ENCODE measurements at places on chromosomes 4 and X.

DNA sequence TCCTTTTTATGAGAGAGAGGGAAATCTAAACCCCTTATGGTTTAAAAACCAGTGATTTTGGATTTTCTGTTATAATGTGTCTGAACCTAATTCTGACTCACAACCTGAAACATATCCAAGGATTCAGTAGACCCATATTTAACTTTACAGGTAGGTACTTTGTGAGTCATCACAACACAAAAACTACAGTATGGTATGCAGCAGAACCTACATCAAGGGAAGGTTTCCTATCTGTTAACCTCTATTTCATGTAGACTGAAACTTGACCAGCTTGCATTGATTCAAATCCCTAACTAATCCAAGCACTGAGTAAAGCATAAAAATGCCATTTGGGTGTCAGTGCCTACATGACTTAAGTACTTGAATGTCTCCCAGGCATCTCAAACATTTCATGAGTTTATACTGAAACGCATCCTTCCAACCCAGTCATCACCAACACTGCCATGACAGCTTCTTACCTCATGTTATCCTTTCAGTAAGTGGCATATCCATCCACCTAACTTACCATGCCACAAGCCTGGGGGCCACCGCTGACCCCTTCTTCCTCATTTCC is 4.3 kb upstream of the ARHGAP10 start:
- DNase-seq = no peak

GRCh38 chr4:138438608-138439007 is 196.5 kb upstream of the SLC7A11 start:
- no peak for DNase-seq

GRCh38 chr4:169243825-169244609 is 26.7 kb downstream of the SH3RF1 start:
- DNase-seq = no peak

DNA sequence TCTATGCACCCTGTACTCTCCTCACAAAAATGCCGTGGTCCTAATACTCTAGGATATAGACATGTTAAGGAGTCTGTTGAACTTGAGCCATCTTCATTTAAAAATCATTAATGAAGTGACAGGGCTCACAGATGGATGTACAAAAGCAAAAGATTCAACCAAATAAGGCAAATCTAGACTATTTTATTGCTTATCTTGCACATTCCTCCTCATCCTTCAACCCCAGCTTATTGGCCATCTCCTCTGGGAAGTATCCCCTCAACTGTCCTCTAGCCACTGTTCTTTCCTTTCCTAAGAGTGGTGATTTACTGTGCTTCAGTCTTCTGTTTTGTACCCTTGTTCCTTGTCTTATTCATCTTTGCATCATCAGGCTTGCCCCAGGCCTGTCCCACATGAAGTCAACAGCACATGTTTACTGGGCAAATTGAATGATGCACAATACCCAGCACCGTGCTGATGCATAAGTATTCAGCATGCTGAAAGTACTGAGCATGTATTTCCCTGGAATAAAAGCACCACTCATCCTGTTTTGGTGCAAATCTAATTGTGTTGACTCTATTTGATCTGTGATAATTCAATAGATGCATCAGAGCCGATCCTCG is 287.3 kb upstream of the CLNK start:
- DNase-seq = no peak

- no peak for DNase-seq
These were observed 10.9 kb upstream of the MSX1 start for GRCh38 chr4:4848540-4848939.

DNA sequence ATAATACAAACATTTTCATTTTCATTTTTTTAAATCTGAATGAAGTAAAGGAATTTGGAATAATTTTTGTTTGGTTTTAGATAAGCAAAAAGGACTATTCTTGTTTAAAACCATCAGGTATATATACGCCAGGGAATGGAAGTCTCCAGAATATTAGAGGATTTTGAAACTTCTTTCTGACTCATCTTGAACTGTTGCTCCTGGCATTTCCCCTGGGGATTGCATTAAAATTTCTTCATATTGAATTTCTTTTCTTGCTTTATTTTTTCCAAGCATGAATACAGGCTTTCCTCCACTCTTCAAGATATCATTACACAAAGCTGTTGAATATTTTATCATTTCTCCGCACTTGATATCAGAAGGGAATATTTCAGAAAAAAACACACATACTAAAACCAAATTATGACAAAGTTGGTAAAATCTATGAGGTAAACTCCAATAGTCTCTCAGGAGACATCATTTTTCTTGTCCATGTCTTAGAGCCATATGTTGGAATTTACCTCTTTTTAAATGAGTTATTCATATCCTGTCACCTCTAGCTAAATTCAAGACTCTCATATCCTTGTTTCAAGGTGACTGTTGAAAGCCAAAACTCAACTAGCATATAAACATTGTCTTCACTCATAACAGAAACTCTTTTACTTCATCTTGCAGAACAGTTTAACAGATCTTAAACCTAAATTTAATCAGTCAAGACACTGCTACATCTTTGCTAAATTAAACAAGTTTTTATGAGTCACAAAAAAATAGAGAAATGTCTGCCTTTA is 20.7 kb upstream of the CSN1S1 start:
- DNase-seq = no peak

DNA sequence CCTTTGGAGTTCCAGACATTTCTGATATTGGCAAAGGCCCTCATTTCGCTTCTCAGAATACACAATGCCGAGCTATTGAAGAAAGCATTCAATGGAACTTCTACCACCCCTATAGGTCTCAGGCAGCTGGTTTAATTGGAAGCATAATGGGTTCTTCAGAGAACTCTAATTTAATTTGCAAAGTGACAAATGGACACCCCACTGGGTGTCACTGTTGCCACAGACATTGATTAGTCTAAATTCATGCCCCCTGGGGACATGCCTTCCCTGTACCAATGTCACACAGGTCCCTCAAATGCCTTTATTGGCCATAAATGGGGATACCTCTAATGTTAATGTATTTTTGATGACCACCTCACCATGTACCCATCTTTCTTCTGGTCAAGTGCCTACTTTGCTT is 22.9 kb upstream of the TMEM255A start:
- DNase-seq = no peak

DNA sequence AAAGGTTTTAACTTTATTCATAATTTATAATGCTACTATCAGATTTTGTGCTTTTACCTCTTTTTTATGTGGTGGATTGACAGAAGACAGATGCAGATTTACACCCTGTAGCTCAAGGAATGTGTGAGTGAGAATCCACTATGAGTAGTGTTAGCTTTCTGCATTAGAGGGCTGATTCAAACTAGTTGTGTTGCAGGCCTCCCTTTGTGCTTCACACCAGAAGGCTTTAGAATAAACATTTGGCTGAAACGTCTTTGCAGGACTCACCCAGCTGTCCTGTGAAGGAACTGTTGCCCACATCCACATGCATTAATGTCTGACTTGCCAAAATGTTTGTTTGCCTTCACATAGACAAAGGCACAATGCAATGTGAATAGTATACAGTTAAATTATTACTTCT is 127.0 kb downstream of the PCDH7 start:
- DNase-seq = no peak

- no peak for DNase-seq
These were observed 21.3 kb downstream of the MMRN1 start for GRCh38 chr4:89915937-89916336.

- no peak for DNase-seq
These were observed 26.2 kb downstream of the UGT2B7 start for GRCh38 chr4:69122476-69122875.

GRCh38 chr4:159071969-159072765 is 30.7 kb upstream of the RAPGEF2 start:
- DNase-seq = no peak

DNA sequence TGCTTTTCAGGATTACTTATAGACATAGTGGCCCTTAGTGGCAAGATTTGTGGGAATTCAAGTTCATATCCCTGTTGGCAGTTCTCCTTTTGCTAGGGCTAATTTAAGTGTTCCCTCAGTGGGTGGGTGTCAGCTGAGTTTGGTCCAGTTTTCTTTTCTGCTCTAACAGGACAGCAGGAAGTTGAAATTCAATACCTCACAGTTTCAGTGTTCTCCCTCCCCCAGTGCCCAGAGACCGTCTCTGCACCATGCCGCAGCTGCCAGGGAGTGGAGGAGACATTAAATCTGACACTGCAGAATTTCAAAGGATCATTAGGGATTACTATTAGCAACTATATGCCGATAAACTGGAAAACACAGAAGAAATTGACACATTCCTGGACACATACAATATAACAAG is 50.7 kb downstream of the UBE2NL start:
- DNase-seq = no peak

GRCh38 chr4:122884499-122884898 is 37.9 kb downstream of the NUDT6 start:
- DNase-seq = no peak

- no peak for DNase-seq
These were observed 20.6 kb downstream of the FBXO8 start for GRCh38 chr4:174262624-174263444.

GRCh38 chr4:126916626-126917140 is 716.1 kb upstream of the INTU start:
- no peak for DNase-seq

DNA sequence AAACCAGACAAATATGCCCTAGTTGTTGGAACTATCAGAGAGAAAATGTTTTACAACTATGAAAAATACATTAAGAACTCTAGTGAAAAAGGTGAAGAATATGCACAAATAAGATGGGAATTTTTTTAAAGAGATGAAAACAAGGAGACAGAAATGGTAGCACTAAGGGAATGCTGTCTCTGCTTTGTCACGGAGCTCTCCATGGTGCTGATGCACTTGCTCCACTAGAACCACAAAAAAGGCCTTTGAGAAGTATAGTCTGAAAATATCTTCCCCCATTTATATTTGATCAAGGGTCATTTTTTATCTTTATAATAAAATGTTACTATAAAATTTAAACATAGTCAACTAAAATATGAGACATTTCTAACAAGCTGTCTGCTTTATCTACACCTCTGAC is 1655.5 kb upstream of the AGA start:
- DNase-seq = no peak

- DNase-seq = no peak
These were observed 35.3 kb upstream of the GPM6B start for GRCh38 chrX:13852001-13852695.

DNA sequence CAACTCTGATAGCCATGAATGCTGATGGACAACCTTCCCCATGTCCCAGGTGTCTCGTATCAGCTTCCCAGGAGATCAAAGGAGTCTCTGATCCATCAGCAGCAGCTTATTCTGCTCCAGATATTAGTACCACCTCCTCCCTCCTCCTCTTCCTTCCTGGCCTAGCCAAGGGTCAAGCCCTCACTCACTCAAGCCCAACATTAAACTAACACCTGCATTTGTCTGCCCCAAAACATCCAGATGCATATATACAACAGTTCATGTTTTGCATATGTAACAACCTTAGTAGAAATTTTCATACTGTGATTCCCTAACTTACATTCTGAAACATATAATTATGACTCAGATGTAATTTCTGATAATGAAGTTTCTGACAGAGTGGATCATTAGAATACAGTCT is 29.9 kb downstream of the BCLAF3 start:
- no peak for DNase-seq

DNA sequence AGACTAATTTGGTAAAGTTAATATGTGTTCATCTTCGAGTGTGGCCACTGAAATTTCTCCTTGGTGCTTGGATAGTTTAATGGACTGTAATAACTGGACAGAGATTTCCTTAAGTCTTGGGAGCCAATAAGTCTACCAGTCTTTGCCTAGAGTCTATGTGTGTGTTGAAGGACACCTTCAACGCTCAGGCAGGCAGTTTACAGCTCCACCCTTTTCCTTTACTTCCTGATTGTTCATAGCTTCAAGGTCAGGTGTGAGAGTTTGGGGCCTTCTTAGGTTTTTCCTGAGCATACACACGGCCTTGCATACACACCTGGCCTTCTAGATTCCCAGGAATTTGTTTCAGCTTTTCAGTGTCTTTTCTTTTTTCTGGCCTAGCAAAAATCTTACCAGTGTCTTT is 355.3 kb upstream of the AMOT start:
- no peak for DNase-seq

DNA sequence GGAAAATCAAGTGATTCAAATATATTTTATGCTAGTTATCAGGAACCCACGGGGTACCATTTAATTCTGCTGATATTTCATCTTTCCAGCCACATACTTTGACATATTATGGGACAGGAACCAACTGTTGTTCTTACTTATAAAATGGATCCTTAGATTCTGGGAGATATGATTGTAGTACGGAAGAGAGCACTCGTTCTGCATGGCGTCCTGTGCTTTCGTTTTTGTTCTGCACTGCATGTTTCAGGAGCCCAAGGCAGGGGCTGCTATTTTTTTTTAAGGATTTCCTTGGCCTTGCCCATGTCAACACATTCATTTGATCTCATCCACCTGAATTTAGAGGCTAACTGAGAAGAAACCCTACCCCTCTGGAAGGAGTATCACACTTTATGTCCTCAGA is 245.5 kb upstream of the TLL1 start:
- DNase-seq = no peak

- DNase-seq = no peak
These were observed 854.6 kb downstream of the TRIML1 start for GRCh38 chr4:188993871-188994270.

DNA sequence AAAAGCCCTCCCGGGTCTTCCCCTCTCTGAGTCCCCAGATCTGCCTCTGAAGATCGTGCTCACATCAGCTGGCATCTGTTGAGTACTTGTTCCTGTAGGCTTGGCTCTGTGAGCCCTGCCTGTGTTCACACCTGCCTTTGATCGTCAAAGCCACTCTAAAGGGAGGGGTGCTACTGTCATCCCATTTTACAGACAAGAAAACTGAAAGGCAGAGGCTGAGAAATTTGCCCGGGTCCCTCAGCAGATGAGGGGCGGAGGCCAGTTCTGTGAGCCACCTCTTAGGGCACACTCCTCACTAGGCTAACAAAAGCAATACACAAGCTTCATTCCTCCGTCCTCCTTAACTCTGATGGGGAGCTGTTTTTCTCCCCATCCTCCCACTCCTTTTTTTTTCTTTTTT is 655 bp downstream of the CYTL1 start:
- DNase-seq = no peak

DNA sequence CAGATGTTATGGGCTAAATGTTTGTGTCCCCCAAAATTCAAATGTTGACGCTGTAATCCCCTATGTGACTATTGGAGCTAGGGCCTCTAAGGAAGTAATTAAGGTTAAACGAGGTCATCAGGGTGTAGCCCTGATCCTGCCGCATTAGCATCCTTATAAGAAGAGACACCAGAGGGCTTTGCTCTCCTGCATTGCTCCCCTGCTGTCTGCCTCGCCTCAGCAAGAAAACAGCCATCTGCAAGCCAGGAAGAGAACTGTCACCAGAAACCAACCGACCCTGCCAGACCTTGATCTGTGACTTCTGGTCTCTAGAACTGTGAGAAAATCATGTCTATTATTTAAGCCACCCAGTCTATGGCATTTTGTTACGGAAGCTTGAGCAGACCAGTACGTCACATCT is 331.9 kb downstream of the DCTD start:
- DNase-seq = no peak

- DNase-seq = no peak
These were observed 454.2 kb downstream of the NLGN4X start for GRCh38 chrX:5774446-5774845.

- no peak for DNase-seq
These were observed 128.2 kb upstream of the INPP4B start for GRCh38 chr4:142974328-142974727.

- DNase-seq = no peak
These were observed 19.9 kb downstream of the MAGEB17 start for GRCh38 chrX:16187024-16187760.

- no peak for DNase-seq
These were observed 68.7 kb upstream of the WWC2 start for GRCh38 chr4:183030309-183030708.

All from stimulated activated CD4-positive, alpha-beta T cell treated with anti-CD3 and anti-CD28 coated beads, Interleukin-12 subunit alpha, Interleukin-12 subunit beta, amount 100 ng/mL, for 24 hours (primary cell).